Bronchus fibroblast of lung (primary cell): ENCODE measurements at places on chromosomes 2 and 18. TPM values are rescaled to one million over a fixed set of nuclear protein-coding genes. Genes with fewer than 3 reads are reported as not detected.

The HAAO gene
- 3.9 and 4.2 TPM in 2 replicates for total RNA-seq

The RPRM gene
- not detected in 2 replicates for total RNA-seq

The CHRNA1 gene
- total RNA-seq, result 0.15 and 0.34 TPM in 2 replicates

The CYP1B1 gene
- 81.6 and 86.6 TPM in 2 replicates for total RNA-seq

The ETAA1 gene
- total RNA-seq, result 12.3 and 18.5 TPM in 2 replicates

The KCNG2 gene
- 1.9 and 3.9 TPM in 2 replicates for total RNA-seq

The DLX2 gene
- 0.15 TPM in 1 of 2 replicates, not detected in the other for total RNA-seq
